ENCODE measurements at places on chromosomes 7 and 10.

DNA sequence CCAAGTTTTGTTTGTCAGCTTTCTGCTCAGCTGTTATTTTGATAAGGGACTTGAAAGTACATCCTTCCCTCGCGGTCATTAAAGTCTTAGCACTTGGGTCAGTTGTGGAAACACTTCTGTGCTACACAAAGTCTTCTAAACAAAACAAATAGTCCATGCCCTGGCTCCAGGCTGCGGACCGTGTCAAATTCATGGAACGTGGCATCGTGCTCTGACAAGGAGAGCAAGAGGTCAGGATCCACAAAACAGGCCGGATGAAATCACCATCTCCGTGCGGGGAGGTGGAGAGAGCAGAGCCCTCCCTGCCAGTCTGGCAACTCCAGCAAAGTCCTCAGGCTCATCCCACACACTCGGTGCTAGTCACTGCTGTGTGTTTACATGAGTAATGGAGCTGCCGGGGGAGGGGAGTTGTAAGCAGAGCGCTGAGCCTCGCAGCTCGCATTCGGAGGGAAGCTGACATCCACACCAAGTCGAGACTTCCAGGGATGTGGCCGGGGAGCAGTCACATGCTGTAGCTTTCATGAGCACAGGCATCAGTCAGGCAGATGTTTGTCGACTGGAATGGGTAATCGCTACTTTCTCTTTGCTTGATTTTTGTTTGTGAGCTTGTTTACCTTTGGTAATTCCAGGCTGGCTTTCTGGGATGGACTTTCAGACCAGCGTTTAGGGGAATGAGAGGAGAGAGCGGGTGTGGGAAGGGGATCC is 147.6 kb downstream of the ARID5B start:
- DNase-seq, result peak; percentile 66

- DNase-seq, result no peak
Measured at GRCh38 chr7:150976529-150977381, 1.4 kb downstream of the KCNH2 start.

DNA sequence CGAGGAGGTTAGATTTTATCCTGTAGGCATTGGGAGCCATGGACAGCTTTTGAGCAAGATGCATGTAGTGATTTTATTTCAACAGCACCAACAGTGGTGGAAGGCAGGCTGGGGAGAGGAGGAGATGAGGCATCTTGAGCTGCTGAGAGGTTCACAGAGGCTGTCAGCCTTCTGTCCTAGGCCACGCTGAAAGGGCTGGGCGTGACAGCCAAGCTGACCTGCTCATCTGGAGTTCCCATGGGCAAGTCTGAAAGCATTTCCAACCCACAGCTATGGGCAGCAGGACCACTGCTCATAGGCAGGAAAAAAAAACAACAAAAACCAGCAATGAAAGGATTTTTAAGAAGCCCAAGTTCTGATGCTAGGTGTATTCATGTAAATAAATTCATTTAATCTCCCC is 7.7 kb downstream of the NEURL1 start:
- DNase-seq, result no peak

- DNase-seq, result no peak
Measured at GRCh38 chr7:139124084-139124914, 14.8 kb upstream of the ZC3HAV1 start.

GRCh38 chr7:134850066-134850465 is 70.6 kb downstream of the CALD1 start:
- no peak for DNase-seq

DNA sequence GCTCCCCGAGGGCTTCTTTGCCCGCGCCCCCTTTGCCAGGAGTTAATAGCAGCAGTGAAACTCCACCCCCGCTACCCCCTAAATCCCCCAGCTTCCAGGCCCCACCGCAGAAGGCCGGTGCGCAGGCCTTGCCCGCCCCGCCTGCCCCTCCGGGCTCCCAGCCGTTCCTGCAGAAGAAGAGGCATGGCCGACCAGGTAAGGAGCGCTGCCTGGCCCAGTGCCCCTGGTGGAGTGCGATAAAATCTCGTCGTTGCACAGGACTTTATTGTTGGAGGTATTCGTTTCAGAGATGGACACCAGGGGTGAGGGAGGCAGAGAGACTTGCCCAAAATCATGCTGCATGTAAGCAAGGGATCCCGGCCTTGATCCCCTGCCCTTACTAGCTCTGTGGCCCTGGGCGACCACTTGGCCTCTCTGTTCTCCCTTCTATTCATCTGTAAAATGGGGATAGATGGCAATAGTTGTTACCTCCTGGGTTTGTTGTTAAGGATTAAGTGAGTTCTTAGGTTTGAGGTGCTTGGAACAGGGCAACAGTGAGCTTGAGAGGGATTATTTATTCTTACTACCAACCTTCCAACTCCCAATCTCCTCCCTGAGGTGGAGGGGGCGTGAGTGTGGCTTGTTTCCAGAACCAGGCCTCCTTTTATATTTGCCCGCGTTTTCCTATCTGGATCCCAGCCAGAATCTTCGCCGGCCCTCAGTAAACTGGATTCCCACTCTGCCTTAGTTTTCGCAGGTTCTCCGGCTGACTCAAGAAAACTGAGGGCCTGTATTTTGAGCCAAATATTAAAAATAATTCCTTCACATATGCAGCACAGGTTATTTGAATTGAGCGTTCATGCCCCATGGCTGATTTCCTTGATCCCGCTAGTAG is 78.3 kb downstream of the WIPF3 start:
- DNase-seq, result no peak

GRCh38 chr10:103019425-103019824 is 101.3 kb downstream of the CNNM2 start:
- DNase-seq, result no peak

DNA sequence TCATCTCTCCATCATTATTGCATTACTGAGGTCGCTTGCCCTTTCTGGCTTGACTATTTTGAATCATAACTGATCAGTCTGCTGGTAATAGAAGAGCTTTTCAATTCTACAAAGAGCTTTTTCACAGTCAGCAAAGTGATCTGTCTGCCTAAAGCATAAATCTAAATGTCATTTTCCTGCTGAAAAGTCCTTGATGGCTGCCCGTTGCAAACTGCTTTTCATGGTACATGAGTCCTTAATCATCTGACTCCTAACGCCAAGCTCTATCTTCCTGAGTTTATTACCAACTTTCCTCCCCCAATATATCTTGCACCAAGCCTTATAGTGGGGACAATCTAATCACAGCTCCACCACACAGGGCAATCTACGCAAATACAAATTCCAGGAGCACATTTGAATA is 39.8 kb downstream of the THSD7A start:
- DNase-seq, result no peak
